ENCODE measurements at places on chromosomes 6 and 20. TPM values are rescaled to one million over a fixed set of nuclear protein-coding genes. Genes with fewer than 3 reads are reported as not detected.
A peak's percentile ranks its signal among the peaks of the same experiment; 100 is the strongest.

DNA sequence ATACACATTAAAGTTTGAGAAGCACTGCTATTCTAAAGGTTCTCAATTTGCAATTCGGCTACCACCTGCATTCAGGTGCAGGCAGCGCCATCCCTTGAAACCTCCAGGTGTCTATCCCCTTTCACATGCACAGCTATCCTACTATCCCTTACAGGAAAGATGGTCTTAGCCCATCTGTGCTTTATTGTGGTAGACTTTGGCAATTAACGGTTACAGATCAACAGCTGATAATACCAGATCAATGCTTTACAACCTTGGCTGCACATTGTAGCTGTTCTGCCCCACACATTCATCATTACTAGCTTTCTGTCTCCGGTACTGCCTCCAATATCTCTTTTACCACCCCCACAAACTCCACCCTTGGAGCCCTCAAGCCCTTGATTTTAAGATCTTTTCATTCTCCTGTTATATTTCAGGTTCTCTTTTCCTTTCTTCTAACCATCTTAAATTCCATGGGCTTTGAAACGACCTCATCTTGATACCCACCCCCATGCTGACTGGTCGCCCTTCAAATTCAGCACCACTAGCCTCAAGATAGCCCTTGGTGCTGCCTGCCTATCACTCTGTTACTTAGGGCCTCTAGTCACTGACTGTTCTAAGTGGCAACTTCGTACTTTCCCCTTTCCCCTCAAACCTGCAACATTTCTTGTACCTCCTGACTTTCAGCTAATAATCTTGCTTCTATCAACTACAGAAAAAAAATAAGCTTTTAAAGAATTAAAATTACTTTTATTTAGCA, 50.8 kb downstream of the SPTLC3 start:
- no peak for DNase-seq

GRCh38 chr6:38783443-38784228, 68.5 kb downstream of the DNAH8 start:
- DNase-seq, result no peak

GRCh38 chr20:12528591-12529041, 480.2 kb upstream of the SPTLC3 start:
- DNase-seq, result no peak

- no peak for DNase-seq
Measured at GRCh38 chr20:20571068-20571780, 141.2 kb downstream of the RALGAPA2 start.

DNA sequence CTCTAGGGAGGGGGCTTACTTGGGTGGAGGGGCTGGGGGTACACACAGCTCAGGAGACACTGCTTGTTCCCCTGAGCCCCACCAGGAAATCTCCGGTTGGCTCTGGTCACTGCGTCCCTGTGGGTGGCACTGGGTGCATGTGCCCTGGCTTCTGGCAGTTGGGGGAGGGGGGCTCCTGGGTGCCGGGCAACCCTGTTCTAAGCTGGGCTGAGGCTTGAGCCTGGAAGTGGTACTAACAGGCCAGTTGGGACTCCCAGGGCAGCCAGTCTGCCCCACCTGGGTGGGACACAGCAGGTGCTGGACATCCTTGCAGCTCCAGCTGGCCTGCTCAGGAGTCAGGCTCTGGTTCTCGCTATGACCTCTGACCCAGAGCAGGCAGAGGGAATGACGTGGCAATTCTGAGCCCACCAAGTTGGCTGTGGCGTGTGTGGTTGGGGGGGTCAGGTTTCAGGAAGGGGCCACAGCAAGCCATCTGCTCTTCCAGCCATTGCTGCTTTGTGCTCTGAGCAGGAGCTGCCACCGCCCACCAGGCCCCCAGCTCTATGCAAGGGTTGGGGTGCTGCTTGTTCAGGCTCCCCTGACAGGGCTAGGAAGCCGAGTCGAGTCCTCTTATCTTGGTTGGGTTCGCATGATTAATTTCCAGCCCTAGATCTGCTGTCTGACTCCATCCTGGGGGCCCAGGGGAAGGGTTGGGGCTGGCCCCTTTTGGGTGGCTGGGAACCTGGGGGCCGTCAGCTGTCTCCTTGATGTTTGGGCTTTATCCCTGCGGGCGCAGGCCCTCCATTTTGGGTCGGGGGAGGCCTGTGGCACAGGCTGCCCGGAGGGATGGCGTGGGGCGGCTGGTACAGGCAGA, 590 bp downstream of the C20orf204 start:
- peak; percentile 64 for DNase-seq

GRCh38 chr20:58179432-58180099, 48.9 kb downstream of the ANKRD60 start:
- peak; percentile 92 for DNase-seq

DNA sequence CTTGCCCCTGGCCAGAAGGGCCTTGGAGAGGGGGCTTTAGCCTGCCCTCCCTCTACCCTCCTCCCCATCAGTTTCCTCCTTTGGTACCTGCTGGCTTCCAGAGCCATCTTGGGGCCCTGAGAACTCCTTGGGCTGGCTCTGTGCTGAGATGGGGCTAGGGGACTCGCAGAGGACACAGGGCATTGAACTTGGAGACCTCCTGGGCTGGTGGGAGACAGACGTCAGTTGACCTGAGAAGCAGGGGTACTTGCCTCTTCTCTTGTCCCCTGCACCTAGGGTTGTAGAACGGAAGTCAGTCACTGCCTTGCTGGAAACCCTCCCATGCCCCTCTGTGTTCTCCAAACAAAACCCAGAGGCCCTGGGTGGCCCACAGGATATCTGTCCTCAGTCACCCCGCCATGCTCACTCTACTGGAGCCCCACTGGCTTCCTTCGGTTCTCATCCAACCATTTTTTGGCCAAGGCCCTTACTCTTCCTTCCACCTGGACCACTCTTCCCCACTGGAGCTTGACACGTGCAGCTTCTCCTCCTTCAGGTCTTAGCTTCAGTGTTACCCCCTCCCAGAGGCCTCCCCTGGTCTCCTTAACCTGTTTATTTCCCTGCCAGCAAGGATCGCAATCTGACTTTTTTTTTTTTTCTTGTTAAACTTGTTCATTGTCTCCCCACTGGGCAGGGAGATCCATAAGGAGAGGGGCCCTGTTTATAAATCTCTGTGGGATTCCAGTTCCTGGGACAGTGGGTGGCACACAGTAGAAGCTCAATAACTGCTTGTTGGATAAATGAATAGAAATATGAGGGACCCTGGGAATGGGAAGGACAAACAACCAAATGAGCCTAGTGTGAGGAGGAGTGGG, 971 bp downstream of the RBCK1 start:
- DNase-seq, result peak; percentile 80

- DNase-seq, result no peak
Measured at GRCh38 chr20:18734525-18735189, 78.9 kb upstream of the SCP2D1 start.

- DNase-seq, result no peak
Measured at GRCh38 chr6:107102414-107102805, 12.9 kb downstream of the BEND3 start.

GRCh38 chr6:148516617-148517016, 174.0 kb downstream of the SASH1 start:
- no peak for DNase-seq

GRCh38 chr20:39298571-39299506, 336.7 kb downstream of the DHX35 start:
- no peak for DNase-seq

- DNase-seq, result peak; percentile 86
Measured at GRCh38 chr20:32534661-32535240, 50.4 kb downstream of the NOL4L start.

GRCh38 chr6:4568138-4568537, 208.1 kb upstream of the CDYL start:
- no peak for DNase-seq

The RRAGD gene
- 10.9 TPM for total RNA-seq

The OGFR gene
- total RNA-seq, result 49.1 TPM

The RIMS1 gene
- not detected for total RNA-seq

Data from activated CD4-positive, alpha-beta T cell treated with anti-CD3 and anti-CD28 coated beads, Interleukin-2, amount 10 ng/mL, durations not matched to agents 24 days and 14 days (primary cell).